Endodermal cell (in vitro differentiated cells): ENCODE measurements at places on chromosomes 1 and 21.

GRCh38 chr1:29698033-29698432 is 461.7 kb downstream of the PTPRU start:
- peak; percentile 90 for DNase-seq

- no peak for DNase-seq
Observed at GRCh38 chr21:44089001-44089911, 17.9 kb upstream of the PWP2 start.

DNA sequence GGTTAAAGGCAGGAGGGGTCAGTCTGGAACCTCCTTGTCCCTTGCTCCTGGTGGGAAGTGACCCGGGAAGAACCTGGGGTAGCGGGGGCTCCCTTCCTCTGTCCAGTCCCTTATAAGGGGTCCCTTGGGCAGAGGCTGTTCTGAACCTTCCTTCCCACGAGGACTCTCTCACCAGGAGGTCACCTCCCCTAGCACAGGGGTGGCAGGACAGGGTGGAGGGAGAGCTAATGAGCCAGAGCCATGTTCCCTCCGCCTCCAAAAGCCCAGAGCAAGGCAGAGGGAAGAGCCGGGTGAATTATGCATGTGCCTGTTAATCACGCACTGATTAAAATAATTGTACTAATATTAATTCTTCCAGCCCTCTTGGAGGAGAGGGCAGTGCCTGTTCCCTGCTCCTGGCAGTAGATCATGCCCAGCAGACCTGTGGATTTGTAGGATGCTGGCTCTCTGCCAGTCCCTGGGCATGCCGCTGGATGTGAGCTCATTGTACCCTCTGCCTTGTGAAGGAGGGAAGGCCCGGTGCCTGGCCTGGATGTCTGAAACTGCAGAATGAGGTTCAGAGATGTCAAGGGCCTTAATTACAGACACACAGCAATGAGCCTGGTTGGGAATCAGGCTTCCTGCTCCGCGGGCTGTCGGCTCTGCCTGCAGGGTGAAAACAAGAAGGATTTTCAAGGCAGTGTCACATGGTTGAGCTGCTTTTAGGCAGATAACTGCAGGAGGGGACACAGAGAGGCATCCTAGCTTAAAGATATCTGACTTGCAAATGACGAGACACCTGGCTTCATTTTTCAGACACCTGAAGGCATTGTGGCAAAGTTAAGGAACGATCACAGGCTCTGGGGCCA is 68.2 kb downstream of the IGSF21 start:
- peak; percentile 75 for DNase-seq

GRCh38 chr1:182658055-182658454 is 26.3 kb downstream of the RGS8 start:
- no peak for DNase-seq

GRCh38 chr1:57440096-57440495 is 16.2 kb upstream of the DAB1 start:
- DNase-seq = peak; percentile 64

DNA sequence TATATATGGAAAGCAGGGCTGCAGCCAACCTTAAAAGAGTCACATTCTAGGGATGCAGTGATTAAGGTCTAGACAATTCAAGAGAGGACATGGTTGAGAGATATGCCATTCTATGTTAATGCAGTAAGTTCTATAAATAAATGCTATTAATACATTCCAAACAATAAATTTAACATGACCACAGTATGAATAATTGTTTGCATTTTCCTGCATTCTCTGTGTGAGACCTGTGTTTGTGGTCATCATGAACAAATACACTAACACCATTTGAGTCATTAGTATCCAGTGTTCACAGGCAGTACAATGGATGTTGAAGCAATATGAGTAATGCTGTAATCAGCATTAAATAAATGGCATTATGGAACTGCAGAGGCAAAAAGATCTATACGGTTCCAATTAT is 5.5 kb upstream of the ZRANB2 start:
- no peak for DNase-seq

DNA sequence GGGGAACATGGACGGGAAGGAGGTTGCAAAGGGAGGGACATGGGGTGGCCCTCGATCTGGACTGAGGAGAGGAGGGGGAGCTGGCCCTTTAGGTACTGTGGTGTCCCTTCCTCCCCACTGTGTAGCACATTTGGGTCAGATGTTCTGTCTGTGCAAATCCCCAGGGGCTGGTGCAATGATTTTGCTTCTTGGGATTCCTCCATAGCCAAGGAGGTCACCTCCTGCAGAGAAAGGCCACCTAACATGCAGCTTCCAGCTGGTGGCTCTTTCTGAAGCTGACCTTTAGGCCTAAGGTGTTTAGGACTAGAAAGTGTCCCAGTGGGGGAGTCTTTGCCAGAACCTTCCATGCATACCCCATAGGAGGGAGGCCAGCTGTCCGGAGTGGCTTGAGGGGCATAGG is 9.0 kb upstream of the MYOM3 start:
- DNase-seq = no peak

DNA sequence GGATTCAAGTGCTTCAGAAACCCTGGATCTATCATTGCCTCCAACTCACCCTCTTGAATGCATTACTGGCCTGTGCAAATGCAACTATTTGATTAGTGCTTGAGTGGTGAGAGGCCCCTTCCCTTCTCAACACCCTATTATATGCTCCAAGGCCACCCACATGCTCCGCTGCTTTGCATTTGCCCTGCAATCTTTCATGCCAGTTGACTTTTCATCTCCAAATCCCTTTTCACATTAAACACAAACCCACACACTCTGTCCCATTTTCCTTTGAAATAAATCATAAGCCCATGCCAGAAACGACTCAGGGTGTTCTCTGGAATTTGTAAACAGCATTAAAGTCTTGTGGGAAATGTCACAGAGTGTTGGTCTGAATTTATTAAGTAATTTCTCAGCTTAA is 78.9 kb upstream of the CTTNBP2NL start:
- no peak for DNase-seq

DNA sequence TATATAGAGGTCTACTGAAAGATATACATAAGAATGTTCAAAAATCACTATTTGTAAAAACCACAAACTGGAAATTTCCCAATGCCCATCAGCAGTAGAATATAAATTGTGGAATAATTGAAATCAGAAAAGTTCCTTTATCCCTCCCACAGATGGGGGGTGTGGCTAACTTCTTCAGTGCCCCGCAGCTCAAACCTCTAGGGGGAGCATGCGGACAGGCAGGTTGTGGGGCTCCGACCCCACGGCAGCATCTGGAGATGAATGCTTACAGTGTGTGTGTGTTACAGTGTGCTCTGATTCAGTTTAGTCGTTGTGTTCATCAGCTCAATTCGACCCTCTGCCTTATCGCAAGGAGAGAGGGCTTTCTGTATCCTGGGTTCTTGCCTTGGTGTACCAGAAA is 262.1 kb upstream of the LRRC7 start:
- DNase-seq = peak; percentile 85

GRCh38 chr1:220974431-220974830 is 95.2 kb downstream of the HLX start:
- DNase-seq = no peak

- DNase-seq = no peak
Observed at GRCh38 chr1:192485692-192486436, 89.7 kb upstream of the RGS1 start.

- DNase-seq = no peak
Observed at GRCh38 chr1:85278853-85279314, 2.5 kb upstream of the BCL10 start.

DNA sequence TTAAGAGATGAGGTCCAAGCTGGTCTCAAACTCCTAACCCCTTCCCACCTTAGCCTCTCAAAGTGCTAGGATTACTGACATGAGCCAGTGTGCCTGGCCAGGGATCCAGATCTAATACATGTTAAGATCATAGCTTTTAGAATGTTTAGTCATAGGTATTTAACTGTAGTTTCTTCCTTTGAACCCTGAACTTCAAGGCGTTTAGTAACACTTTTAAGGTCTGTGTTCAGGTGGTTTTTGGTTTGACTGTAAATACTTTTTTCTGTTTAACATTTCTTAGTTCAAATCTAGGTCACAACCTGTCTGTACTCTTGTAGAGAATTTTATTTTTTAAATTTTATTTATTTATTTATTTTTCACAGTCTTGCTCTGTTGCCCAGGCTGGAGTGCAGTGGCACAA is 28.1 kb downstream of the RAP1A start:
- DNase-seq = no peak

GRCh38 chr1:156012051-156012817 is 8.5 kb downstream of the SSR2 start:
- DNase-seq = no peak

DNA sequence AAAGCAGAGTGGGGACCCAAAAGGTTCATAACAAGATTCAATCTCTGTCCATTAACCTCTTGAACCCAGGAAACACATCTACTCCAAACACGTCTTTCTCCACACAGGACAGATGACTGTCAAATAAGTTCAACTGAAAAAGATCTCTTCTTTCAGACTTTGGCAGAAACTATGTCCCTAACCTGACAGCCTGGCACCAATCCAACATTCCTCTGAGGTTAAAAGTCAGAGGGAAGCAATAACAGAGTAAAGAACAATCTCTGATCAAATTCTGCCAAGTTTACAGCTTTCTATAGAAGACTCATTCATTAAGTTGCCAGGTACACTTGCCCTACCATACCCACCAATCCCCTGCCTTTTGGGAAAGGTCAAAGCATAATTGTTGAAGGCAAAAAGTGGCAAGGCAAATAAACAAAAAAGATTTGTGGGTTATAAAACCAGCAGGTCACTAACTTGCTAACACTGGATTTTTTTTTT is 31.9 kb downstream of the OTUD7B start:
- no peak for DNase-seq

DNA sequence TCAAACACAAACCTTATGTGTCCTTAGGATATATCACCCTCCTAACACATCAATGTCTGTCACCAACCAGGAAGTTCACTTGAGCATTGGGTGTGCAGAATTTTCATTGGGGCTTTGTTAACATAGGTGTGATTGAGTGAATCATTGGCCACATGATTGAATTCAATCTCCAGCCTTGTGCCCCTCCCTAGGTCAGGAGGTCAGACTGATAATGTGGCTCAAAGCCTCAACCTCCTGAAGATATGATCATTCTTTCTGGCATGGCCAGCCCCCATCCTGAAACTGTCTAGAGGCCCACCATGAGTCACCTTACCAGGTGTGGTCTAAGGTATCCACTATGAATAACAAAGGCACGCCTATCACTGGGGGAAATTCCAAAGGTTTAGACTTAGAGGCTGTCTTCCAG is 90.1 kb downstream of the PKN2 start:
- DNase-seq = peak; percentile 74

DNA sequence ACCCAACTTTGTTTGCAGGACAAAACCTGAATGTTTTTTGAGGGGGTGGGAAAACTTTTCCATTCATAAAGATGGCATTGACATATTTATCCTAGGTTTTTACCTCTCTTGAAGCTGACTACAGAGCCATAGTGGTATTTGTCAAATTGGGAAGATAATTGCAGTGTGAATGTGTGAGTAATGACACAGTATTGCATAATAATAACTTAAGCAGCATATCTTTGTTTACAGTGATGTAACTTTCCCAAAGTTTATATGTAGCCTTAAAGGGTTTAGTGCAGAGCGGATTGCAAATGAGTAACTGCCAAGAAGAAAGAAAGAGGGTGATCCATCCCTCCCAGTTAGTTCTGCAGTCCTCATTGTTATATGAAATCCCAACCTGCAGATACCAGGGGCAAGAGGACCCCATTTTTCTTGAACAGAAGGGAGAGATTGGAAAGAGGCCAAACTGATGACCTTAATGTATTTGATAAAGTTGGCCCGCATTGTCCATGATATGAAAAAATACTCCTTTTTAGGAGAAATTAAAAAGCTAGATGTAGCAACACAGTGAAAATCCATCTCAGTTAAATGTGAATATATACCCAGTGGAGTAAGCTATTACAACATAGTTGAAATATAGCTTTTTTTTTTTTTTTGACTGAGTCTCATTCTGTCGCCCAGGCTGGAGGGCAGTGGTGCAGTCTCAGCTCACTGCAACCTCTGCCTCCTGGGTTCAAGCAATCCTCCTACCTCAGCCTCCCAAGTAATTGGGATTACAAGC is 23.7 kb upstream of the NFIA start:
- no peak for DNase-seq

DNA sequence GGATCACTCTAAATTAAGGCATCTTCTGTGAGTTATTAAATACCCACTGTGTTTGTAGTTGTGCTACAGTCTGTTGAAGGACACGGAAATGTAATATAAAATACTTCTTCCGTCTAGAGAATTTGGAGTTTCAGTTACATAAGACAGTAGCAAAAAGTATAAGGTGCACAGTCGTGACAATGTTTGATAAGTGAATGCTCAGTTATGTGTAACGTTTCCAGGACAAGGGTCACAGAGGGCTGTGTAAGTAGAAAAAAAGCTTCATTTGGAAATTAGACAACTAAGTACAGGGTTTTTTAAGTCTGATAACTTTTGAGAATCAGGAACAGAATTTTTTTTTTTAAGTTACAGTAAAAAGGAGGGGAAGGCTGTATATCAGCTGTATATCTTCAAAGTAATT is 27.5 kb downstream of the SRSF11 start:
- no peak for DNase-seq

- no peak for DNase-seq
Observed at GRCh38 chr1:94156096-94156625, 35.2 kb upstream of the ABCA4 start.

- DNase-seq = no peak
Observed at GRCh38 chr1:19062258-19063029, 106.0 kb upstream of the IFFO2 start.

- DNase-seq = no peak
Observed at GRCh38 chr21:31556662-31557061, 102.8 kb upstream of the SOD1 start.

GRCh38 chr1:220750131-220750515 is 2.0 kb downstream of the MTARC2 start:
- no peak for DNase-seq

DNA sequence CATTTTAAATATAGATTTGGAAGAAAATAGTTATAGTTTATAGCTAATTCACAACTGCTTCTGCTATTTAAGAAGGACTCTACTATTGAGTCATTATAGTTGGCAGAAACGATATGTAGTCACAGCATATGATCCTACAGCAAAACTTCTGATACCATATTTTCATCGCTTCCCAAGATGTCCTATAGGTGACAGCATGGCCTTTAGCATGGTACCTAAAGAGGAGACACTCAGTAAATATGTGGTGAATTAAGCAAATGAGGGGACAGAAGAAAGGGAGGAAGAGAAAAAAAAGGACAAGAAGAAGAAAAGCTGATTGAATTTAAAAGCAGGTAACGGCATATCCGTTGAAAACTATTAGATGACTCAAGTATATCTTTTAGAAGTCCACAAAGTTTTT is 77.2 kb downstream of the PTGER3 start:
- no peak for DNase-seq

DNA sequence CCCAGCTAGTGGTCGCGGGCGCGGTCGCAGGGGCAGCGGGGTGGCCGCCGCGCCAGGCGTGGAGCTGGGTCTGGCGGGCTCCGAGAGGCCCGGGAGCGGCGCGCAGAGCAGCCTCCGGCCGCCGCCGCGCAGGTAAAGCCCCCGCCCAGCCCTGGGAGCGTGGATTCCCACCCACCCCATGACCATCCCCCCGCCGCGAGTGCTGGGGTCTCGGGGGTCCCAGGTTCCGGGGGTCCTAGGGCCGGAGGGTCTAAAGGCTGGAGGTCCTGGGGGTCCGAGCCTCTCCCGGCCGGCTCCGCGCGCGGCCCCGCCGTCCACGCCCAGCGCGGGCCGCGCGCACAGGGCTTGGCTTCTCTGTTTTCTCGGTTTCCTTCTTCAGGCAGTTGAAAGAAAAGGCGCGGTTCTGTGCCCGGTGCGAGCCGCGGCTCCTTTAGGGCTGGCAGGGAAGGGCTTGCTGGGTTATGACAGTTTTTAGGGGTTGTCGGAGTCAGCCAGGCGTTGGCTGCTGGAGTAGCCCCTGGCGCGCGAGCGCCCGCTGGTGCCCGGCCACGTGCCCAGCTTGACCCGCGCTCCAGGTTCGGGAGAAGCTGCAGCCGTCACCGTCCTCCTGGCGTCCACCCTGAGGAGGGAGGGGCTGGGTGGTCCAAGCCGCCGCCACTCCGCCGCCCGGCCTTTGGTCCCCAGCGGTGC is 359 bp downstream of the LRRC3 start:
- DNase-seq = peak; percentile 78
